ENCODE measurements at places on chromosomes 6 and 20.

DNA sequence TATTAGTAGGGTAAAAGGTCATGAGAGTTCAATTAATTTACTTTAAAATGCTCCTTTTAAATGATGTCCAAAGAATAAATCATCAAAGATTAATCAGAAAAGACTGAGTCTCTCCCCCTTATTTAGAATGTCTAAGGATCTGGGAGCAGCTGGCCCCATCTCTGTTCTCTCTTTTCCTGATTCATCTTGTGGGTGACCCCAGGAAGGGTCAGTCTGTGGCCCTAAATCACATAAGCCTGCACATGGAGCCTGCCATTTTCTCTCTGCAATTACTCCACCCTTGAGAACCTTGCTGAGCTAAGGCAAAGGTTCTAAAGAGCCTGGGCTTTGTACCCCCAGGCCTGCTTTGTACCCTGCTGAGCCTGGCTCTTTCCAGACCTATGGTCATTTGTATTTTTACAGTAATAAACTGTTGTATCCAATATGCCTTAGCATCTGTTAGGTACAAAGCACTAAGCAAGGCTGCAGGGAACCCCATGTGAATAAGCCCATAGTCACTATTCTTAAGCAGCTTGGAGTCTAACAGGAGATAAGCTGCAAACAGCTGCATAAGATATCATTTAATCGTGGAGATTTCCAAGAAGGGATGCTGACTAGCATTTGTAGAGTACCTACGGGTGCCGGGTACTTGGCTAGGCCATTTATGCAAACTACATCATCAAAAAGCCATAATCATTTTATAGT lies 431.0 kb upstream of the MARCKS start:
- DNase-seq = no peak

DNA sequence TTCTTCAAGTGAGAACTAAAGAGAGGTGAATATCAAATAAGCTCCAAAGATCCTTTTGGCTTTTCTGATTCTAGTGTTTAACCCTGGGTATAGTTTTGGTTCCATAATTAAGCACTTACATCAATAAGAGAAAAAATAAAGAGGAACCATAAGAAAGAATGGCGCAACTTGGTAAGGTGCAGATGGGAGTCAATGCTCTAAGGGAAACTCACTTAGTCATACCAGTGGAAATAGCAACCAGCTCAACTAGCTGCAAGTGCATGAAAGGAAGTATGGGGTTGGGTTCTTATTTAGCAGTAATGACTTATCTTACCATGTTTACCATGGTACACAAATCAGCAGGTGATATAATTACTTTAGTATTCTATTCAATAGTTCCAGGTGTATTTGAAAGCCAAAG lies 296.5 kb upstream of the RUNX2 start:
- DNase-seq = no peak

- no peak for DNase-seq
These were observed 240.9 kb downstream of the PKHD1 start for GRCh38 chr6:51846531-51846930.

DNA sequence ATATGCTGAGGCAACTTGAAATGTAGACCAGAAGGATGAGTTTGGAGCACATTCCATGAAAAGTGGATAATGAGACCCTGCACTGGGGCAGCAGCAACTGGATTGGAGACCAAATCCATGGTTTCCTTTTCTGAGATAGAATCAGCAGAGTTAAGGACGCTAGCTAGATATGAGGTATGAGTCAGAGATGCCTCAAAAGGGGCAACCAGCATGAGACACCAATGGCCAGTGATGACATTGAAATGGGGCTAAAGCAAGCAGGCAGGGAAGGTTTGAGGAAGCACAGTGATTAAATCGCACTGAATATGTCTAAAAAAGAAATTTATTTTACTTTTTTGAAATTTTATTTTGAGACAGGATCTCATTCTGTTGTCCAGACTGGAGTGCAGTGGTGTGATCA lies 802.4 kb downstream of the TFAP2A start:
- DNase-seq = no peak

- no peak for DNase-seq
These were observed 39.4 kb downstream of the ZBTB46 start for GRCh38 chr20:63791497-63792156.
